ENCODE measurements at places on chromosomes 7 and 10.

DNA sequence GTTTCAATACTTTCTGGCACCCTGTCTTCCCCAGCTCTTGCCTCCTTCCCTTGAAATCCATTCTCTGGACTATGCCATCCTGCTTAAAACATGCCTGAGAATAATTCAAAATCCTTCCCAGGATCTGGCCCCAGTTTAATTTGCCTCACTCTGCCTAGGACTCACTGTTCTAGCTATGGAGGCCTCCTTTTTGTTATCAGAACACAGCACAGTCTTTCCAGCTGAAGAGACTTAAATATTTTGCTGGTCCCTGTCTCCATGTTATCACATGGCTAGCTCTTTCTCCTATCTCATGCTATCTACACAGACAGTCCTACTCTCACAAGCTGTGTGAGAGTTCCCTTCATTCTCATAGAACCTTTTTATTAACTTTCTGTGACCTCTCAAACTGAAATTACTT, 194.8 kb downstream of the RNLS start:
- DNase-seq = no peak

- DNase-seq = no peak
These were observed 62.5 kb upstream of the CAPZA2 start for GRCh38 chr7:116799916-116800315.

DNA sequence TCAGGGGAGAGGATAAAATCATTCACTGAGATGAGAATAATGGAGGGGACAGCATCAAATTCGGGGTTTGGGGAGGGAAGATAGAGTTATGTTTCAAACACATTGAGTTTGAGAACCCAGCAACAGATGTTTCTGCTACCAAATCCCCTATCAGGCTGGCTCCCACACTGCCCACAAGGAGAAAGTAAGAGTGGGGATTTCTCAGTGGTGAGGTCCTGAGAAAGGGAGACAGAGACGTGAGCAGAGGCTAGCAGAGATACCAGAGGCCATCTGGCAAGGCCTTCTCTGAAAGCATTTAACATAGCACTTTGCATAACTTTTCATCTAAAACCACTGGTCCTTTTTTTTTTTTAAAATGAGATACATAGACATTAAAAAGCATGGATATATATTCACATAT, 7.8 kb upstream of the SLF2 start:
- DNase-seq = no peak

GRCh38 chr7:27095897-27096767, at the start of gene HOXA1:
HOXA1 (minus strand) TSS chr7:27096000; CDS start chr7:27095912, 88 bp downstream.
- peak; percentile 77 for DNase-seq

DNA sequence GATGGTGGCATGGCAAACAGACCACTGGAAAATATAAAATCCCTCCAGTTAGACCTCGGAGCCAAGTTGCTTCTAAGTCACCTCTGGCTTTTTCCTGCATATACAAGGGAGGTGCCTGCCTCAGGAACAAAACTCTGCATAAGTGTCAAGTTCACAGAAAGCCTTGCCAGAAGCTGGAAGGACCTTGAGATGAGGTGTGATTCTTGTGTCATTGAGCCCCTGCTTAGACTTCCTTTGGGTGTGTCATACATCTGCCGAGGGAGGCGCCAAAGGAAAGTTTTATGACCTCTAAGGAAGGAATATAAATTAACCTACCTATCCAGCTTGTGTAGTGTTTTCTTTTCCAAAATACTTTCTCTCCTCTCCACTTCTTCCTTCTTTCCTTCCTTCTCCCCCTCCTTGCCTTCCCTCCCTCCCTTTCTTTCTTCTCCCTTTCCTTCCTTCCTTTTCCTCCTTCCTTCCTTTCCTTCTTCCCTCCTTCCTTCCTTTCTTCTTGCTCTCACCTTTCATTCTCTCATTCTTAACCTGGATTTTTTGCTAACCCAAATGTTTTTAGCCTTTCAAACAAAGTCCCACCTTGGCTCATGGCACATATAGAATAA, 75.2 kb downstream of the TRIL start:
- no peak for DNase-seq
